ENCODE measurements at places on chromosomes 7 and 10.

- DNase-seq: peak; percentile 27
Measured at GRCh38 chr10:24951201-24952142, 934 bp downstream of the PRTFDC1 start.

DNA sequence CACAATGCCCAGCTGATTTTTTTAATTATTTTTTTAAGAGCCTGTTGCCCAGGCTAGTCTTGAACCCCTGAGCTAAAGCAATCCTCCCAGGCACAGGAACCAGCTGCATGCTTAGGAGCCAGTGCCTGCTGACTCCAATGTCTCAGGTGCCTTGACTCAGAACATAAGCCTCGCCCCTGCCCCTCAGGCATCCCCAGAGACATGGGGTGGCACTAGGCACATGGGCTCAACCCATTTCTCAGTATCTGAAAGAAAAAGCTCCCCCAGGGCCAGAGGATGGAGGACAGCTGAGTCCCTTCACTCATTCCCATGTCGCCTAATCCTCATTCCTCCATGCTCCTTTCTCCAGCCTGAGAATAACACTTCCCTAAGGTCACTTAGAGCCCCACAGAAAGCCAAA is 39.1 kb downstream of the KCNH2 start:
- no peak for DNase-seq

DNA sequence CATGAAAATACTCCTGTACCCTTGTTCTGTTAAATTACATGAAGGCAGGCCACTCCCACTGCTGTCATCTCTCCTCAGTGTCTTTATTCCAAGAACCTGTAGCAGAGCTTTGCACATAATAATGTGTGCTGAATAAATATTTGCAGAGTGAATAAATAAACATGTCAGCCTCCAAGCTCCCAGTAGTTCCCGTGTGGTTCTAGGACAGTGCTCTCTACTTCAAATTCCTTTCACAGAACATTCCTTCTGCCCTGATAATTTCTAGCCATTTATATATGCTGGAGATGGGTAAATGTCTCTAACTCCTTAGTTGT is 20.3 kb upstream of the HYAL4 start:
- no peak for DNase-seq

DNA sequence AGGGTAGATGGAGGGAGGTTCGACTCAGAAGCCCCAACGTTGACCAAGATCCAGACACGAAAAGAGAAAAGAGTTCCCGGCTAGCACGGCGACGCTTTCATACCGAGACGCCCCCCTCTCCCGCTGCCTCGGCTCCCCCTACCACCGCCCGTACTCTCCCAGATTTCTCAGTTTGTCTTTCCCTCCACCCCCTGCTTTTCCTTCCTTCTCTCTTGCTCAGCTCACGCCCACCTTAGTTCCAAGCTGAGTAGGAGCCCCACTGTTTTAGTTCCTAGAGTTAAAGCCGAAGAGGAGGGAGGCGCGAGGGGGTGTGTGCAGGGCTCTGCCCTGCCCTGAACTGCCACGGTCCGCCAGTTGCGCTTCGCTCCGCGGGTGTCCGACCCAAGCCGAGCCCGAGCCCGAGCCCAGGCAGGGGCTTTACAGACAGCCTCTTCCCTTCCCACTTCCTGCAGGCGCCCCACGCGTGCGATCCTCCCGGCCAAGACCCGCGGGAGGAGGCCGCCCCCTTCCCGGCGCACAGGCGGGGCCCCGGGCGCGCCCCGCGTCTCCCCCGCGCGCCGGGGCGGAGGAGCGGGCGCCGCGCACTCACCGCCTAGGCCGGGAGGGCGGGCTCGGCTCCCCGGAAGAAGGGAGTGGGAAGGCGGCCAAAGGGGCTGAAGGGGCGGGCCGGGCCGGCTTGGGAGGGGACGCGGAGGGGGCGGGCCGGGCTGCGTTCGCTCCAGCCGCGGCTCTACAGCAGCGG is at the start of gene EPHB6:
Gene EPHB6, plus strand, starts transcription at position 705 of the 742 bp plus-strand sequence. CDS start 8,152 bp downstream, outside the sequence.
- peak; percentile 83 for DNase-seq

GRCh38 chr7:93923296-93923695 is 1.8 kb downstream of the GNG11 start:
- DNase-seq: no peak

DNA sequence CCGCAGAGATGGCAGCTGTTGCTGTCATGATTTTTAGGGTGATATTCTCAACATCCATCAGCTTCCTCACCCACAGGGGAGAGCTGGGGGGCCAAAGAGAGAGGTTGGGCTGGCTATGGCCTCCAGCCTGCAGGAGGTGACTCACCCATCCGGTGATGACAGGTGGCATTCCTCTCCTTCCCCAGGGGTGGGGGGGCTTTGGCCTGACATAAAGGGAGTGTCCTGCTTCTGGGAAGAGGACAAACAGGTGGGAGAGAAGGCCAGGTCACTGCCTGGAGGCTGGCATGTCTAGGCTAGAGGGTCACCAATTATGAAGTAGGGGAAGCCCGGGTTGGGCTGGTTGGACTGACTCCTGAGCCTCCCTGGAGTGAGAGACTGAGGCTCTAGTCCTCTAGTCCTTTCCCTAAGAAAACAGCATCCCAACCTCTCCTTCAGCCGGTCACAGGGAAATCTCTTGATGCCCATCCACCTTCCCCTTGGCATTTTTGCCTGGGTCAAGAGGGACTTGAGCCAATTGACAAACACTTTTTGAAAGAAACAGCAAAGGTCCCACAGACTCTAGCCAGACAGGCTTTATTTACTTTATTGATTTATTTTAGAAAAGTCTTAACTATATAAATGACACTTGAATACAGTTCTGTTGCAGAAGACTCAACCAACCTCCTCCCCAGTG is 79.8 kb upstream of the ZNF716 start:
- no peak for DNase-seq

DNA sequence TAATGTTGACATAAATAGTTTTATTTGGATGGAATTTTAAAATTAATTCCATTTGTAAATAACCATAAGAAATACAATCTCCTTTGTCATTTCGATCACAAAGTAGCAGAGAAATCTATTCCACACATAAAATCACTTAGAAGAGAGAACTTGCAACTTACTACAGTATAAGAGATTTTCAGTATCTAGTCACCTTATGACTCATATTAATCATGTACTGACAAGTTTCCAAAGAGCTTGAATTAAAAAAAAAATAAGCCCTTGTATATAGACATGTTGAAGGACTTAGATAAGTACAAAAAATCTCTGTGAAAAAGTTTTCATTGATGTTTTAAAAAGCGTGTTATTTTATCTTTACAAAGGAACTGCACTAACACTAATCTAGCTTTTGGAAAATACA is 207.1 kb upstream of the ETV1 start:
- no peak for DNase-seq

DNA sequence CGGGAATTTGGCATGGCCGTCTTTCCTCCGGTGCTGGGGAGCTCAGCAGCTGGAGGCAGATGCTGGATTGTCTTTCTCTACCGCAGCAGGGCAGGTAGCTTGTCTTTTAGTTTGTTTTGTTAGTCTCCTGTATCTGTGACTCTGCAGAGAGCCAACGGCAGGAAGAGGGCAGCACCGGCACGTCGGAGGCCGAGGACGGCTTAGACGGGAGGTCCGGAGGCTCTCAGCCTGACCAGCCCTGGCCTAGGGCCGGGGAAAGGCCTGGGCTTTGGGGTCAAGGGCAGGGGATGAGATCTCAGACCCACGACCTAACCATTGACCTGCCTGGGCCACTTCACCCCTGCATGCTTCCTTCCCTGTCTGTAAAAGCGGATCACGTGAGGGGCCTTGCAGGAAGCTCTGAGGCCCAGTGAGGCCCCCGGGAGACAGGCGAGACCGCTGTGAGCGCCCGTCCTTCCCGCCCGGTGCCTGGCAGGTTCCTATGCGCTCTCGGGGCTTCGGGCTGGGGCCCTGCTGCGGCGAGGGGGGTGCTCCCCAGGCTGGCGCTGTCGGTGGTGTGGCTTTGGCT is 72.7 kb downstream of the LHPP start:
- DNase-seq: no peak

GRCh38 chr10:82866424-82867020 is 991.5 kb downstream of the NRG3 start:
- DNase-seq: no peak

DNA sequence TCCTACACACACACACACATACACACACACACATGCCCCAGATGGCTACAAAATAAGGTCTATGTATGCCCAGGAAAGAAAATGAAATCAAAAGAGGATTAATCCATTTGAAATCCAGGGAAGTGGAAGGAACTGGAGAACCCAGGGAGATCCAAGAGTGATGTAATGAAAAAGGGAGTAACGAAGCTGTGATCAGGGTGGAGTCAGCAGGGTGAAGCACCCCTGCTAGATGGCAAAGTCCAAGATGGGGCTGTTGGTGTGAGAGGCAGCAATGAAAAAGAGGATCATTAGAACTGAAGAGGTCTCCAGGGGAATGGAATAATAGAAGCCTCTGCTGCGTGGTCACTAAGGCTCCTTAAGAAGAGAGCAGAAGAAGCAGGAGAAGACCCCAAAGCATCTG is 43.6 kb upstream of the IL6 start:
- DNase-seq: no peak

DNA sequence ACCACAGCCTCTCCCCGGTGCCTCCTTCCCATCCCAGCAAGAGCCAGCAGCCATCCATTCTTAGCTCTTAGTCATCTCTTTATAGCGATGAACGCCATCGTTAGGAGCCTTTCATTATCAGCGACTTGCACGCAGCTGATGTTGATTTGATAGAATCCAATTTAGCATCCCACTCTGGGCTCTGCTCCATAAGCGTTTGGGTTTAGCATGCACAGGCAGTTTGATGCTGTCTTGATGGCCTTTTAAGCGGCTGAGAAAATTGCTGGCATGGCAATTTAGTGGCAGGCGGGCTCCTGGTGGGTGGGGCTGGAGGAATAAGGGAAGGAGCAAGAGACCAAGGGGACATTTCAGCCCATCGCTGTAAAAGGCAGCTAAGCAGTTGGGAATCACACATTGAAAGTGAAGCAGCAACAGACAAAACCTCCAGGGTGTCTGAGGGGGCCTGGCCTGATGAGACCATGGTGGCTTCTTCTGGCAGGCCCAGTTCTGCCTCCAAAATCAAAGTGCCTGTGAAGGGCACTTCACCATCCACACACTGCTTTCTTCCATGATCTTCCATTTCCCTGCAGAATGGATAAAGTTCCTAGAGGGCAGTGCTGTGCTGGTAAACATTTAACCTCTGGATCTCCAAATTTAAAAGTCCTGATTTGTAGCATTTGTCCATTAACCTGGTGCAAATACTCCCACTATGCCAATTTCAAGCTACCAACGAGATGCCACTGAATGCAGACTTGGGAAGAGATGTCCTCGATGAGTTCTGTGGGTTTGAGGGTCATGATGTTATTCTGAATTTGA is 107.8 kb upstream of the PLXNA4 start:
- no peak for DNase-seq

GRCh38 chr7:23938937-23939552 is 229.0 kb downstream of the STK31 start:
- DNase-seq: no peak

DNA sequence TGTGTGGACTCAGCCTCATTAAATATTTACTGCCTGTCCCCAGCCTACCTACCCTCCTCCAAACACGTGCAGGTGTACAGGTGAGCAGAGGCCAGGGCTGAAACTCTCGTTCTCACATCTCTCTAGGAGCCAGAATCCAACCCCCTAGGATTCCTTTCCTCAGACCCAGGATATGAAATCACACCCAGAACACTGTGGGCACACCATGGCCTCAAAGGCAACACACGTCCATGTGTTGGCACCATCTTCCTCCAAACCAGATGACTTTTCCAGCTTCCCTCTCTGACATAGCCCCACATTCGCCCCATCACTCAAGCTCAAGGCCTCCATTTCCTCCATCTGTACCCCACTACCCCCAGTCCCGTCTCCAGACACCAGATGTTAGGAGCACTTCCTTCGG is 51.8 kb upstream of the DUSP5 start:
- DNase-seq: no peak

- no peak for DNase-seq
Measured at GRCh38 chr10:63587191-63587590, 66.0 kb downstream of the REEP3 start.

DNA sequence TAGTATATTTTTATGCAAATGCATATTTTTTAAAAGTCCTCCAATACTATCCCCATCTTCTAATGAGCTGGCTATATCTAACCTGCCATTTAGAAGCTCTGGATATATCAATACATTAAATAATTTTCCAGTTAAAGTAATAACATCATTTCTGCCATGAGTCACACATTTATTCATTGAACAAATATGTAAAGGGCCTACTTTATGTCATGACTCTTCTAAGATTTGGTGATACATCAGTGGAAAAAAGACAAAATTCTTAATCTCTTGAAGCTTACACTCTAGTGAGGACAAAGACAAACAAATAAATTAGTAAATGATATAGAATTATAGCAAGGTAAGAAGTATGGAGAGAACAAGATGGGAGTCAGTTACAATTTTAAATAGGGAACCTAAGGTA is 716.8 kb upstream of the LRRTM3 start:
- no peak for DNase-seq

DNA sequence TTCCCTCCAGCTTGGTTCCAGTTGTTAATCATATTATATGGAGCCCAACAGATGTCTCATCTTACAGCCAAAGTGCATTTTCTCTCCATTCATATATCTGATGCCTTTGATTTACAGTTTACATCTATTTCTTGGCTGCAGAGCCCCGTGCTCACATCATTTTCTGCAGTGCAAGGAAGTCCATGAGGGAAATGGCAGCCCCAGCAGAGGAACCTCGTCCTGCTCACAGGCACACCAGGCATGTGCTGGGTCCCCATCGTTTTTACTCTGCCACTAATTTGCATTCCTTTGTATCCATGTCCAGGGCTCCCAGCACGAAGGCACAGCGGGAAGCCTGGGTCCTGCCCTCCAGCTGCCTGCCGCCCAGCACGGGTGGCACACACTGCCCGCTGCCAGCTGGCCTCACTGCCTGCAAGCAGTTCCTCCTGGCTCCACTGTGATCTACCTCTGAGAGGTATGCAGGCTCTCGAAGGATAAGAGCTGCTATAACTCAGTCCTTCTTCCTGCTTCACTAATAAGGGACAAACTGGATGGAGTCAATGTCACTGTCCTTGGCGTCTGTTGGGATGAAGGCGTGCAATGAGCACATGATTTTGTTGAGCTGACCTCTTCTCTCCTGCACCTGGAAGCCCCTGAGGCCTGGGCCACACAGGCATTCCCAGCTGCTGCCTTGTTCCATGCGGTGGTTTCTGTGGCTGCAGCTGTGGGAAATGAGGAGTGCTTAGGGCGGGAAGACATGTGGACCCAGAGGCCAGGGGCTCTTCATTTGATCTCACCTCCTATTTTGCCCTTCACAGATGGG is 583.6 kb upstream of the MGMT start:
- DNase-seq: no peak

DNA sequence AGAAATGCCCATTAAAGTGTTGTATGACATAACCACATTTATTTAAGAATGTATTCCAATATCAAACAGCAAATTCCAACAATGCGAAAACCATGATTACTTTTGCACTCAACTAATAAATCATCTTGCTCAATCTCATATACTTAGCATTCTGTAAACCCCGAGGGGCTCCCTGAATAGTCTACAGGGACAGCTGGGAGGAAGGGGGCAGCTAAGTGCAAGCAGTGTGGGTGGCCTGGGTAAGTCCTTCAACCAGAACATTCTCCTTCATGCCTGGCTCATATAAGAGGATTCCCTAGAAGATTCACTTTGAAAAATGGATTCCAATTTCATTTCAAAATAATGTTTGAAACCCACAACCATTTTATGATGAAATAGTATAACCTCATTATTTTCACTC is 355.5 kb downstream of the CDC14C start:
- DNase-seq: no peak

All from AG08396 (cell line).